Globus pallidus (tissue), 1 donor: ENCODE measurements at places on chromosomes 12 and 14.
A peak's percentile ranks its signal among the peaks of the same experiment; 100 is the strongest.

GRCh38 chr12:68506619-68507018, 104.1 kb upstream of the RAP1B start:
- DNase-seq, result no peak

DNA sequence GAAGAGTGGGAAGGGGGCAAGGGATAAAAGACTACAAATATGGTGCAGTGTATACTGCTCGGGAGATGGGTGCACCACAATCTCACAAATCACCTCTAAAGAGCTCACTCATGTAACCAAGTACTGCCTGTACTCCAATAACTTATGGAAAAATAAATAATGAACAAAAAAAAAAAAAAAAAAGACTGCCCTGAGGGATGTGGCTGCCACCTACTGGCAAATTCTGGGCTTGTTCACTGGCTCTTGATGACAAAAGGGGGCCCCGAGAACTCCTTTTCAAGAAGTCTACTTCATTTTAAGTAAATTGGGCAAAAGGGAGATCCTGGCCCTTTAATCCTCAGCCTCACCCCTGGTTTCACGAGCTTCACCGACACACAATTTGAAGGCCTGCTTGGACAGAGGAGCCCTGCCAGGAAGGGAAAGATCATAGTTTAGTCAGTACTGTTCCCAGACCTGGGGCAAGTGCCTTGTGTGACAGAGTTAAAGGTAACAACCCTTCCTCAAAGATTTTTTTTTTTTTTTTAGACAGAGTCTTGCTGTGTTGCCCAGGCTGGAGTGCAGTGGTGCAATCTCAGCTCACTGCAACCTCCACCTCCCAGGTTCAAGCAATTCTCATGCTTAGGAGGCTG, 26.1 kb upstream of the STAC3 start:
- no peak for DNase-seq

- DNase-seq, result no peak
Observed at GRCh38 chr14:97005934-97006333, 208.8 kb downstream of the VRK1 start.

GRCh38 chr12:97274386-97274785, 188.2 kb upstream of the RMST start:
- DNase-seq, result peak; percentile 7

DNA sequence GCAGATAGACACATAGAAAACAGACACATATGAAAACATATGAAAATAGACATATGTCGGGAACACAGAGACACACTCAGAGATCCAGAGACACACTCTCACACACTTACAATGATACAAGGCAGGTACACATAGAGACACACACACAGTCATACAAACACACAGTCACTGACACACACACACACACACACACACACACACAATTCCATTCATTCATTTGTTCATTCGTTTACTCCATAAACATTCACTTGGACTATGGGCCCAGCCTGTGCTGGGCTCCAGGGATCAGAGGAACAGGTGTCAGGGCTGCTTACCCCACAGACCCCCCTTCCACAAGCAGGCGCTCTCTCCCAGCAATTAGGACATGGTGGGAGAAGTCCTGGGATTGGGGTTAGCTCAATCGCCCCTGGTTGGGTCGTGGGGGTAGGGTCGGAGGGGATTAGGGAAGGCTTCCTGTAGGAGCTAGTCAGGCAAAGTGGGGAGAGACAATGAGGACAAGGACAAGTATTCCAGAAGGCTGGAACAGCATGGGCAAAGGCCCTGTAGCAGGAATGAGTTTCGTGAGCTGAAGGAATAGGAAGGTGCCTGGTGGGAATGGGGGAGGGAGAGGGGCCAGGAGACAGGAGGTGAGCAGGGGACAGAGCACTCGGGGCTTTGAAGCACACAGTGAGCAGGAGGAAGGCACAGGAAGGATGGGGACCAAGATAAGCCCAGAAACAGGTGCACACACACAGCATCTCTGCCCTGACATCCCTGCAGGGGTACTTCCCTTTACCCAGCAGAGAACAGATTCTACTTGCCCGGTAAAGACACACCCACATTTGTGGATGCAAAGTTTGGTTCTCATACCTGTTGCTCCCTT, 6.5 kb downstream of the RASAL1 start:
- DNase-seq, result no peak

DNA sequence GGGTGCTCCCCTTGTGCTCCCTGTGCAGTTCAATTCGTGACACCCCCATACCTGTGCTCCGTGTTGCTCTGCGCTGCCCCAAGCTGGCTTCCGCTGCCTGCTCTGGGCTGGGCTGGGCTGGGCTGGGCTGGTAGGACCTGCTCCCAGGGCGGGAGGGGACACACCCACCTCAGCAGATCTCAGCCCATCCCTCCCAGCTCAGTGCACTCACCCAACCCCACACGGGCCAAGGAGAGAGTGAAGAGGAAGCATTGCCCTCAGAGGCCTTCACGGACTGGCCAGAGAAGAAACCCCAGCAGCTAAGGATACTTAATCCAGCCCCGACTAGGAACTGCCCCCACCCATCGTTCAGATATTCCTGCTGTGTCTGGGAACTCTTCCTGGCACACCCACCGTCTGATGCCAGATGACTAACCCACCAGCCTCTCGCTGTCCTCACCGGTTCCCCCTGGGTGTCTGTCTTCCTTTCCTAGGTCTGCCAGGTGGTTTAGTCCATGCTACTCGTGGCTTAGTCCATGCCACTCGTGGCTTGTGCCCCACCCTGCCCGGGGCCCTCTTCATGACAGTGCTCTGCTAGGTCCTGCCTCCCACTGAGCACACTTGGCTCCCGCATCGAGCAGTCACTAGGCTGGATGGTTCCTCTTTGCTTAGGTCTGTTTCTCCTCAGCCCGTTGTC, at the start of gene LPAR5:
LPAR5 (minus strand) TSS at position 104 of the 676 bp plus-strand sequence. CDS start 14,711 bp downstream, outside the sequence.
- no peak for DNase-seq

- DNase-seq, result no peak
Observed at GRCh38 chr12:46629331-46630229, 196.2 kb downstream of the SLC38A4 start.

DNA sequence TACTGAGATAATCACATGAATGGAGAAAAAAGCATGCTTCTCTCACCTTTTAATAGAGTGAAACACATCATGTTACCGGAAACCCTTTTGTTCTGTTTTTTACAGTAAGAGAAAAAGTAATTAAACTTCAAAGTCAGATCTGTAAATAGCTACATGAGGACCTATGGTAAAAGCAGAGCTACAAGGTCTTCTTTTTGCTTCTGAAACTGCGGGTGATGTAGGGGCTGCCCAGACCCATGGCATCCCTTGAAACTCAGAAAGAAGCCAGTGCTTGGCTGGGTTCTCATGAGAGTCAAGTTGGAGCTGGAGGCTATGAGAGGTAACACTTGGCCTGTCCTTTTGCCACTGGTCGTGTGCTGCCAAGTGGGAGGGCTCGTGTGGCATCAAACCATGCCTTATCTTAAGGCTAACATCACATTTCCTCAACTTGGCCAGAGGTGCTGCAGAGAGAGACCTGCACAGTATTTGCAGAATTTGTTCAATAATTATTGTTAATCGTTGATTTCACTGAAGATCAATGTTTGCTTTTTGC, 47.6 kb downstream of the EML1 start:
- no peak for DNase-seq

GRCh38 chr12:124640056-124640455, 72.6 kb upstream of the NCOR2 start:
- DNase-seq, result no peak

DNA sequence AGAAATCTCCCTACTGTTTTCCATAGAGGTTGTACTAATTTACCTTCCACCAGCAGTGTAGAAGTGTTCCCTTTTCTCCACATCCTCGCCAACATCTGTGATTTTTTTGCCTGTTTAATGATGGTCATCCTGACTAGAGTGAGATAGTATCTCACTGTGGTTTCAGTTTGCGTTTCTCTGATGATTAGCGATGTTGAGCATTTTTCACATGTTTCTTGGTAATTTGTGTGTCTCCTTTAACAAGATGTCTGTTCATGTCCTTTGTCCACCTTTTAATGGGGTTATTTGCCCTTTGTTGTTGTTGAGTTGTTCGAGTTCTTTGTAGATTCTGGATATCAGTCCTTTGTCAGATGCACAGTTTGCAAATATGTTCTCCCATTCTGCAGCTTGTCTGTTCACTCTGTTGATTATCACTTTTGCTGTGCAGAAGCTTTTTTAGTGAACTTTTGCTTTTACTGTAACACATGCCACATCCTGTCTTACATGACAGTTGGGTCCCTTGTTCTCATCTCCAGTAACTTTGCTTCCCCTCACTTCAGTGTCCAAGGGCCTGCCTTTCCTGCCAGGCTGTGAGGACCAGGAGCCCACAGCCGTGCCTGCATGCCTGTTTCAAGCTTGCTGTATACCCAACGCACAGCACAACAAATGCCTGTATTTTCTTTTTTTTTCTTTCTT, 64.9 kb downstream of the SPRING1 start:
- no peak for DNase-seq

DNA sequence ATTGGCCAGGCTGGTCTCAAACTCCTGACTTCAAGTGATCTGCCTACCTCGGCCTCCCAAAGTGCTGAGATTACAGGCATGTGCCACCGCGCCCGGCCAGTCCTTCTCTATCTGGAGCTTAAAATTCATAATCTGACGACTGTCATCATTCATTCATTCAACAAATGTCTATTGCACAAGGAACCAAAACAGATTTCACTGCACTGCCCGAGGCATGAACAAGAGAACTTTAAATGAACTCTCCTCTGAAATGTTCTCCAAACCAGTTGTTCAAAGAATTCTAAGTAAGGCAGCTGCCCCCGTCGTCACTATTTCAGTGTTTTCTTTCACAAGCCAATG, 44.8 kb upstream of the METAP2 start:
- DNase-seq, result no peak

- DNase-seq, result no peak
Observed at GRCh38 chr12:95337146-95337545, 119.5 kb downstream of the VEZT start.

- DNase-seq, result no peak
Observed at GRCh38 chr12:104557488-104558195, 100.9 kb downstream of the CHST11 start.

GRCh38 chr14:77053046-77053841, 24.7 kb upstream of the IRF2BPL start:
- DNase-seq, result peak; percentile 49

GRCh38 chr14:75479770-75480600, 42.3 kb upstream of the BATF start:
- DNase-seq, result no peak

DNA sequence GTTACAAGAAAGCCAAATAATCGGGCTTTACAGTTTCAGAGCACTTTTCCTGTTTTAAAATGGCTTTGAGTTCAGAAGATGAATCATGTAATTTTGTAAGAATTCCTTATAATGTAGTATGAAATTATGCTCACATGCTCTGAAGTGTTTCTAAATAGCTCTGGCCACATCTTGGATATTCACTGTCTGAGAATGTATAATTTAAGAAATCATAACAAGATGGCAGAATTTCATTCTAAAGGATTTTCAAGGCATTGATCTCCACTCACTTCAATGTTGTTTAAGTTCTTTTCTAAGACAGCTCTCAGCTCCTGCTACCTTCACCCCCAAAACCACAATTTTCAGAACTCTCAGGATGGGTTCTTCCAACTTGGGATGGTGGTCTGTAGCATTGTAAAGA, 180.1 kb downstream of the DACT1 start:
- no peak for DNase-seq

GRCh38 chr12:90899456-90900182, 55.4 kb downstream of the CCER1 start:
- no peak for DNase-seq

- DNase-seq, result no peak
Observed at GRCh38 chr12:46825591-46826414, at the start of gene SLC38A4. Gene SLC38A4, minus strand, starts transcription at chr12:46825997. Its CDS starts 32,926 bp downstream, at chr12:46793071.

- DNase-seq, result no peak
Observed at GRCh38 chr12:128798571-128799341, 25.0 kb downstream of the SLC15A4 start.

- no peak for DNase-seq
Observed at GRCh38 chr12:93592641-93593406, 20.3 kb downstream of the SOCS2 start.

GRCh38 chr14:104800771-104801519, at the start of gene ZBTB42:
Gene ZBTB42, plus strand, starts transcription at chr14:104801101. Its CDS starts 97 bp downstream, at chr14:104801198.
- no peak for DNase-seq

- no peak for DNase-seq
Observed at GRCh38 chr14:80955416-80955941, at the start of gene TSHR. Gene TSHR, plus strand, starts transcription at chr14:80955621. Its CDS starts 60 bp downstream, at chr14:80955681.

- DNase-seq, result no peak
Observed at GRCh38 chr14:77580964-77581505, 35.4 kb downstream of the SPTLC2 start.

DNA sequence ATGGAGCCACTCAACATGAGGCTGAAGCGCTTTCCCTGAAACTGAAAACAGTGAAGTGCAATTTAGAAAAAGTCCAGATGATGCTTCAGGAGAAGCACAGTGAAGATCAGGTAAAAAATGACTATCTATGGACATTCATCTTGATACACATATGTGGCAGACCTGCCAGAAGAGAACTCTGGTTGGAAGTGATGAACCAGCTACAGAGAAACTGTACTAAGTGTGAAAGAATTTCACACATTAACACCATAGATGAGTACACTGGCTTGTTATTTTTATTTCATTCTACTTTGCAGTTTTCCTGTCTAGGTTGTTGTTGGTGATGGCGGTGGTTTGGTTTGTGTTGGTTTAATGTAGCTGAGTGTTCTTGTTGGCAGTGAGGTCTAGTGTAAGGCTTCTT, 174.7 kb downstream of the ESR2 start:
- no peak for DNase-seq

DNA sequence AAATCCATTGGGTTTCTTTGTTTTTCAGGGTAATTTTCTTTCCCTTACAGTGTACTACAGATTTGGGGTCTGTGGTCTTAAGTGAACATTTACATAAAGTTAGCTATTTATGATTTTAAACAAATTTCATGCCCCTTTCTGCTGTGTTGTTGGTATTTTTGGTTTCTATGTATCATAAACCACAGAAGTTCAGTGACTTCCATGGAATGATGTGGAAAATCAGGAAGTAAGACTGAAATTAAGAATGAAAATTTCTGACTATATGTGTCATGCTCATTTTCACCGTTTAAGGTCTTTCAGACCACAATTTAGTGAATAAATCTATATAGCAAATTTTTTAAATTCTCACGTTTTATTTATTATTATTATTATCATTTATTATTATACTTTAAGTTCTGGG, 31.7 kb downstream of the ETV6 start:
- DNase-seq, result no peak

DNA sequence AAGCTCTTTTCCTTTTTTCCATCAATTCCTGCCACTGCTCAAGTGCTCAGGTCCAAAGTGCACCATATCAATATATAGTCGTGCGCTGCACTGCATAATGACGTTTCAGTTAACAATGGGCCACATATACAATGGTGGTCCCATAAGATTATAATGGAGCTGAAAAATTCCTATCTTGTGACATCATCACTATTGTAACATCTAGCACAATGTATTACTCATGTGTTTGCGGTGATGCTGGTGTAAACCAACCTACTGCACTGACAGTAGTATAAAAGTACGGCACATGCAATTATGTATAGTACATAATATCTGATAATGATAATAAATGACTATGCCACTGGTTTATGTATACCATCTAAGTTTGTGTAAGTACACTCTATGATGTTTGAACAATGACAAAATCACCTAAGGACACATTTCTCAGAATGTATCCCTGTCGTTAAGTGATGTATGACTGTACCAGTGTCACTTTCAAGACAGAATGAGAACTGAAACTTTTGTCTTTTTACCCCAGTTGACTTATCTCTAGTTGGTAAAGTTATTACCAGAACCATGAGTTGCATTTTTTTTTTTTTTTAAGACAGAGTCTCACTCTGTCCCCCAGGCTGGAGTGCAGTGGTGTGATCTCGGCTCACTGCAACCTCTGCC, 53.7 kb upstream of the INSM2 start:
- DNase-seq, result no peak

- no peak for DNase-seq
Observed at GRCh38 chr14:76320975-76321374, 55.0 kb upstream of the ESRRB start.

GRCh38 chr12:56694161-56694560, 6.1 kb upstream of the PTGES3 start:
- DNase-seq, result no peak
